ENCODE measurements at places on chromosomes 1 and 21.

DNA sequence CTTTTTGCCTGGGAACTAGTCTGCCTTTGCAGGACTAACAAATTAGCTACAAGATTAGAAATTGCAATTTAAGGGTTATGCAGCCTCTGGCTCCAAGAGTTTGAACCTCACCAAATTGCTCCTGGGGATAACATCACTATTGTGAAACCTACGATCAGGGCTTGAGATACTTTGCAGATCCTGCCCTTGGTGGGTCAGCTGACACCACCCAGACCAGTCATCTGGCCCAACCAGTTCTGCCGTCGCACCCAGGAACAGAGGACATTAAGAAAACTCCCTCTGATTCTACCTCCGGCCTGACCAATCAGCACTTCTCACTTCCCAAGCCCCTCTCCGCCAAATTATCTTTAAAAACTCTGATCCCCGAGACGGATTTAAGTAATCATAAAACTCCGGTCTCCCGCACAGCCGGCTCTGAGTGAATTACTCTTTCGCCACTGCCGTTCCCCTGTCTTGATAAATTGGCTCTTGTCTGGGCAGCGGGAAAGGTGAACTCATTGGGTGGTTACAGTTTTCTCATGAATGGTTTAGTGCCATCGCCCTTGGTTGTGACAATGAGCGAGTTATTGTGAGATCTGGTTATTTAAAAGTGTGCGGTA, 32.9 kb upstream of the B3GALT5 start:
- peak; percentile 30 for DNase-seq

DNA sequence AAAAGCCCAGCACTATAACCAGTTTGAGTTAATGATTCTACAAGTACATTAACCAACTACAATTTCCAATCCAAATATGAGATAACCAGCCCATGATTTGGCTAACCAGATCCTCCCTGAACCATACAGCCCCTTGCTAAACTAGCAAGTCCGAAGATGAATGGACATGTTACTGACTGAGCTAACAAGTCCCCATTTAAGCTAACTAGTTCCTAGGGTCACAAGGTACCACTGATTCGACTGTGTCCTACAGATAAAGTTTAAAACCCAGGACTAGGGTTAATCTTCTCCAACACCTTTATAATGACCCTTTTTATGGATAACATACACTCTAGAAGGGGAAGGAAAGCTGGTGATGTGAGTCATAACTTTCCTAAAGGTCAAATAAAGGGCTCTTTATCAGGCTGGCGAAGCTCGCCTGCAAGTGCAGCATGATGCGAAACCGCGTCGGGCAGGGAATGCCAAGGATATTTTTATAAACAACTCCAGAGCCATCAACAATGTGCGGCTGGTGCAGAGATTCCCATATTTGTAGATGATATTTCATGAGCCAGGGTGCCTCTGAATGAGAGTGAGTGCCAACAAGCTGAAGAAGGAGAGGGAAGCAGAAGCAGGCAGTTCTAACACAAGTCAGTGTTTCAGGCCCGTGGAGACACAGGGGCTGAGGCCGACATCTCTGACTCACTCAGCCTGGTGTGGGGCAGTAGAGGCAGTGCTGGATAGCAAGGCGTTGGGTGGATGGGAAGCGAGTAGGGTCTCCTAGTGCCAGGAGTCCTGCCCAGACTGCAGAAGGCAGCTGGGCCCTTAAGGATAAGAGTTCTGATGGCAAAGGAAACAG, 75.6 kb upstream of the ROR1 start:
- no peak for DNase-seq

- DNase-seq = no peak
These were observed 31.0 kb downstream of the AZIN2 start for GRCh38 chr1:33111965-33112364.

DNA sequence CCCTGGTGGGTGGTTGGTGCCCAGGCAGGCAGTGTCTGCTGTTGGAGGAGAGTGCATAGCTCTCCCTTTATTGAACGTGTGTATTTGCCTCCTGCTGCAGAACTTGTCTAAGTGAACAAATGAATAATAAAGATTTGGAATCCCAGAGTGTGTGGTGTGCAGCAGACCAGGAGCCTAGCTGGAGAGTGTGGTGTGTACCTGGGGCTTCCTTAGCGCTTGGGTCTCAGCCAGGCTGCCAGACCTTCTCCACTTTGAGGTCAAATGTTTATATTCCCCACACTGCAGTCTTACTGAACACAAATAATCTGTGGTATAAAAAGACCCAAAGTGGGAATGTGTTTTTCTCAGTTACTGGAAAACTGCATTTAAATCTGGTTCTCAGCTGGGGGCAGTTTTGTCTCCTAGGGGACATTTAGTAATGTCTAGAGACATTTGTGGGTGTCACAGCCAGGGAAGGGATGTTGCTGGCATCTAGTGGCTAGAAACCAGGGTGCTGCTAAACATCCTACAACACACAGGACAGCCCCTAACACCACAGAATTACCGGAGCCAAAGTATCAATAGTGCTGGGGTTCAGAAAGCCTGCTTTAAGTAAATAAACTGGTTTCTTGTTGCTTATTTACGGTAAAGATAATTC, 23.6 kb downstream of the SLC37A1 start:
- DNase-seq = no peak

DNA sequence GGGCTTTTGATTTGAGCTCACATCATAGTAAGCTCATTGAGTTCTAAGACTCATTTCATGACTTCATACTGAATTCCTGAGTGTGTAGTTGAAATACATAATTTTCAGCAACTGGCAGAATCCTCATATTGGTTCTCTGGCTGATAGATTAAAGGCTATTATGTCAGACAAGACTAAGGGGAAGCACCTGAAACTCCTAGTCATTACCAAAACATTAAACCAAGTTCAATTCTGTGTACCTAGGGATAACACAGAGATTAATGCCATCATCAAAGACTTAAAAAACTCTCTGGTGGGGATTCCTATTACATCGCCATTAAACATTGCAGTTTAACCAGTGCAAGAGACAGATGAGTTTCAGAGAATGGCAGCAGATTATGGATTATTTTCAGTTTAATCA, 339.1 kb downstream of the PTPRC start:
- no peak for DNase-seq

DNA sequence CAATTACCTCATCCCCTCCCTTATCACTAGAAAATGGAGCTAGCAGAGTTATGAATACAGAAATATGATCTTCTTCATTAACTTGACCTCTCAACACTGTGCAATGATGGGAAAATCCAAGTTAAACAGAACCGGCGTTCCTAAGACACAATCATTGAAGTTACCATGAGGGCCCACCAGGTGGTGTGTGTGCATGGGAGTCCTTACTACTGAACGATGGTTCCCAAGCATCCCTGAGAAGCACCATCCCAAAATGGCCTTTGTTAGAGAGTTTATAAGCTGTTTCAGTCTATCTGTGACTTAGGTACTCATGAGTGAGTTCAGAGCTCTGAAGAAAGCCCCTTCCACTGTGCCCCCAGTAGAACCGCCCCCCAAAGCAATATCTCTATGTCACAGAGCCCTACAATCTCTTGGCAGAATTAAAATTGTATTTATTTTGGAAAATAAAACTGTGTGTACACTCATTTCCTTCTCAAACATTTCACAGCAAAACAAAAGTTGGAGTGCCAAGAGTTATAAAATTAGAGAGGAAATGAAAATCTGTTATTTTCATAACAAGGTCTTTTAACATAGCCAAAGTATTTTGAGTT, 56.8 kb downstream of the PLD5 start:
- DNase-seq = peak; percentile 41

GRCh38 chr1:192703283-192704206, 67.6 kb downstream of the RGS13 start:
- DNase-seq = no peak

- no peak for DNase-seq
These were observed 9.6 kb downstream of the PM20D1 start for GRCh38 chr1:205840146-205840923.

DNA sequence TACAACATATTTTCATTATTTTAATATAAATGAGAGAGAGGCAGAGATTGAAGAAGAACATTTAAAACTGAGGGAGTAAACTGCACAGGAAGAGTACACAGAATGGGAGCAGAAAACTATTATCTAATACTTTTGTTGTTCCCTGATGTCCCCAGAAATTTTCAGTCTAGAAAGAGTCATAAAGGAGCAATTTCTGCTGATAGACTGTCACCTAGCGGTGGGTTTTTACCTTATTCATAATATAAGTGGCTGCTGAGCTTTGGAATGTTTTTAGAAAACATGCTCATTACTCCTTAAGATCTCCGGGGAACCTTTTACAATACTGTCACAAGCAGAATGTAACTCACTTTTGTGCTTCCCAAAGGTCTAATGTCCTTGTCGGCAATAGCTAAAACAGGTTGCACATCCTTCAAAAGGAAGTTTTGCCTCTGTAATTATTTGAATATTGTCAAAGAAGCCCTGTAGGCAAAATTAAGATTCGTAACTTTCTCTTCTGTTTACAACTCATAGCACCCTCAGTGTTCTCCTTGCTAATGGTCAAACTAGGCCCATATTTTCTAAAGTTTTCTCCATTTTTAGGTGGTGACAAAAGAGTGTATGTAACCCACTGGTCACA, 4.9 kb upstream of the NPL start:
- no peak for DNase-seq

DNA sequence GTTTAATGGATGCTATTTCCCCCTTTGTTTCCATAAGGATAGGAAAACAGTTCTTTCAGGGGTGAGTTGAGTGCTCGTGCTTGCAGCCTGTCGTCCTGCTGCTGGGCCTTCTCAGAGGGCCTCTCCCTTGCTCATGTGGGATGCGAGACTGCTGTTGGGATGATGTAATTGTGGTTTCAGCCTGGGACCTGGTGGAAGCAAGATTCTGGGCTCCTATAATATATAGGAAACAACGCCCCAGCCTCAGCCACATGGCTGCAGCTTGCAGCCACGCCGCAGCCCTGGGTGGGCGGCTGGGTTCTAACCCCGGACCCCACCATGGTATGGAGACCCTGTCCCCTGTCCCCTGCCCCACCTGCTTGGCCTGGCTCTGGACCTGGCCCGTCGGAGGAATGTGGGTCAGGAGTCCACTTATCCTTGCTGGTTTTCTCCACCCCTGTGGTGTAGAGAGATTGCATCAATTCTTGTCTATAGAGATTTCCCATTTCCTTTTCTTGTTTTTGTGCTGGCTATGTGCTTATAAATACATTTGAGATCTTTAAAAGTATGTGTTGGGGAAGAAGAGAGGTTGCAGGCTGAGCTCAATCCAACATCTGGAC, 357.8 kb downstream of the SIPA1L2 start:
- no peak for DNase-seq

DNA sequence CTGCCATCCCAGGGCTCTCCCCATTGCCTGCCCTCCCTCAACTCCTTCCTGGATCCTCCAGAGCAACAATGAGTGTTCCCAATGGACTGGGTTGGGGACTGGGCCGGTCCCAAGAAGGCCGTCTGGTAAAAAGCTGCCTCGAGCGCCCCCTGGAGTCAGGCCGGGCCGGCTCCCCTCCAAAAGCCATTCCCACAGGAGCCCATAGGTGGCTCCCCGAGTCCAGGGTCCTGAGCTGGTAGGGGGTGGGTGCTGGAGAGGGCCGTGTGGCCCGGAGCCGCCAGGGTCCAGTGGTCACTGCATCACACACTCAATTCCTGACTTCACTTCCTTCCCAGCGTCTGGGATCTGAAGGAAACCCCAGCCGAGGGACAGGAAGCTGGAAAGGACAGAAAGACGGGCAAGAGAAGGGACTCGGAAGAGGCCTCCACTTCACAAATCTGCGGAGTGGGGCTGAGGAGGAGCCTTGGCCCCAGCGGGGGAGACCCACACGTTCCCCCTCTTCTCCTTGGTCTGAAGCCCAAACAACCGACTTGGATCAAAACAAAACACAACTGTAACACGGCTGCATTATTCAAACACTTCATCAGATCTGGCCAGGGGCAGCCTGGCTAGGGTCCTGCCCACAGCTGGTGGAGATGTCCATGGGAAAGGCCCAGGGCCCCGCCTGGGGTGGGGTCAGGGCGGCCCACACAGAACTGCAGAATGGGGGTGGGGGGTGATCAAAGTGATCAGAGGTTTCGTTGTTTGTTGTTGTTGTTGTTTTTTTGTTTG, 10.9 kb upstream of the ALDH4A1 start:
- DNase-seq = peak; percentile 97

- no peak for DNase-seq
These were observed 136.1 kb downstream of the TNFSF18 start for GRCh38 chr1:172914501-172915144.

- DNase-seq = peak; percentile 78
These were observed at the start of gene GPR161 for GRCh38 chr1:168136709-168137514. Gene GPR161 (minus strand): TSS chr1:168136930. CDS start chr1:168104850, 32,080 bp downstream.

GRCh38 chr1:17538428-17539117, 925 bp upstream of the ARHGEF10L start:
- DNase-seq = peak; percentile 95

- no peak for DNase-seq
These were observed 67.7 kb downstream of the SDCCAG8 start for GRCh38 chr1:243323491-243323890.

- DNase-seq = no peak
These were observed 40.0 kb upstream of the PTPRC start for GRCh38 chr1:198598796-198599321.

GRCh38 chr1:2921970-2922686, 99.1 kb upstream of the ACTRT2 start:
- peak; percentile 60 for DNase-seq

GRCh38 chr1:54825696-54826095, 24.6 kb upstream of the TTC22 start:
- no peak for DNase-seq

DNA sequence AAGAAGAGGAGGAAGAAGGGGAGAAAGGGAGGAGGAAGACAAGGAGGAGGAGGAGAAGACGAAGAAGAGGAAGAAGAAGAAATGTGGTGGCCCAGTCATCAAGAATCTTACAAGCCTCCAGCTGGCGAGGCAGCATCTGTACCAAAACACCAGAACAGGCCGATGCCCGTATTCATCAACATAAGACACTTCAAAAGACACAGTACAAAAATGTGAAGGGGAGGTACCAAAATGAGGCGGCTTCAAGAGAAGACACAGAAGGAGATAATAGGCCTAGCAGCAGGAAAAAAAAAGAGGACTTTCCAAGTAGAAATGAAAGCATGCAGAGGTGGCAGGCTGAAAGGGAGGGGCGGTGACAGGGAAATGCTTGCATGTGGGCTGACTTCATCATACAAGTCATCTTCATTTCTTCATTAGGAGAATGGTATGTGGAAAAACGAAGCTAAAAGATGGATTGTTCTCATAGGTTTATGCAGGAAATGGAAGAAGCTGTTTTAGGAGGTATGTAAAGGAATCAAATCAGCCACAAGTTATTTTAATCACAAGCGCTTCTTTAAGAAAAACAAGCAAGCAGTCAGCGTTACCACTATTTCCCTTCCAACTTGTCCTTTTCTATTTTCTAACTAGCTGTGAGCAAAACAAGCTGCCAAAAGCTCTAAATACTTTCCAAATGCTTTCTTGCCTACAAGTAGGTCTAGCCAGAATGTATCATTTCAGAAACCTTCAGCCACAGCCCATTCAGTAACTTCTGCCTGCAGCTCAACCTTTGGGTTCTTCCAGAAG, 192.3 kb downstream of the SLC45A1 start:
- DNase-seq = no peak

GRCh38 chr1:56625819-56626440, 19.2 kb upstream of the PRKAA2 start:
- no peak for DNase-seq

DNA sequence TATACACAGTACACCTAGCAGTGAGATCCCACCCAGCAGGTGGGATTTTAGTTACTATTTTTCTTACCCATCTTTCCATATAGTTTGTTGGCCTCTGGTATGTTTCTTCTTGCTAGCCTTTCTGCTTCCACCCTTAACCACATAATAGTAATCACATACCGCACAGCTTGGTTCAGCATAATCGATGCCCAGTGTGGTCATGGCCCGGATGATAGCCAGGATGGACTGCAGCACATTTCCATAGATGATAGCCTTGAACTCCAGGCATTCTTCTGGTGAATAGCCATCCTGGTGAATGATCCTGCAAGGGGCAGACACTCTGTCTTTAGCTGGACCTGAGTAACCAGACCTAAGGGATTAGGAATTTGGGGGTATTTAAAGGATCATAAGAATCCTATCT, 9.5 kb downstream of the GNAT2 start:
- no peak for DNase-seq

Measured in ELF-1 (cell line).